ENCODE measurements at places on chromosomes 5 and 9. TPM values are rescaled to one million over a fixed set of nuclear protein-coding genes. Genes with fewer than 3 reads are reported as not detected.

- DNase-seq, result no peak
These were observed 483.8 kb upstream of the CDH10 start for GRCh38 chr5:25128606-25129005.

SLCO6A1 gene
- 0.16 TPM for total RNA-seq

PCDHB6 gene
- 1.5 TPM for total RNA-seq

GRCh38 chr9:134433909-134434882 is 107.9 kb downstream of the RXRA start:
- no peak for DNase-seq

SETX gene
- 39.0 TPM for total RNA-seq

KCNIP1 gene
- 0.10 TPM for total RNA-seq

GRCh38 chr5:124980163-124980941 is 233.9 kb upstream of the ZNF608 start:
- DNase-seq, result no peak

RANBP3L gene
- total RNA-seq, result 9.4 TPM

IFNE gene
- not detected for total RNA-seq

DNA sequence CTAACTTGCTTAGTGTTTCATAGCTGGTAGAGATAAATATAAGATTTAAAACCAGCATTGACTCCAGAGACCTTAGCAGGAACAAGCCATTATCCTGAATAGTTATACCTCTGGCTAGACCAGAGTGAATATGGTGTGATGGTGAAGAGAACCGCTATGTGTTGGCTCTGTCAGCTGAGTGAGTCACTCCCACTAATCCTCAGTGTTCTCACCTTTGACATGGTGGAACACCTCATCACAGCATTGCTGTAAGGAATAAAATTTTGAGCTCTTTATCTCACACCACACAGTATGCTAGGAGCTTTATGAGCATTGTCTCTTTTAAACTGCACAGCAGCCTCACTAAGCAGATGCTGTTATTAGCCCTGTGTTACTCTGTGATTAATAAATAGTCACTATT is 90.7 kb upstream of the DHFR start:
- no peak for DNase-seq

Data from myocyte (in vitro differentiated cells).